ENCODE measurements at places on chromosomes 6 and 20.
A peak's percentile ranks its signal among the peaks of the same experiment; 100 is the strongest.

DNA sequence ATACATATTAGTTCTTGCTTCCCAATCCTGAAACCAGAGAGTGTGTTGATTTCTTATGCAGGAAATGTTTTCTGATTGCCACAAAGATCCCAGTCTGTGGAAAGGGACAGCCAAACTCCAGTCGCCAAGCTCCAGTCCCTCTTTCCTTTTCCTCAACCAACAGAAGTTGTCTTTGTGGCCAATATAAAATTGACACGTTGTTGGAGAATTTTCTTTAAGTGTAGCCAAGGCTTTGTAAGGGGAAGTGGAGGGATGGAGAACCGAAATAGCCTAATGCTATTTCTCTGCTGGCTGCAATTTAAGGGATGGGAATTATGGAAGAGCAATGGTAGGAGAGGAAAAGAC is 5.4 kb downstream of the ADGRB3 start:
- DNase-seq: no peak

GRCh38 chr6:7143476-7143974 is 35.8 kb downstream of the RREB1 start:
- DNase-seq: no peak

- no peak for DNase-seq
Measured at GRCh38 chr6:128492386-128492785, 28.0 kb downstream of the PTPRK start.

DNA sequence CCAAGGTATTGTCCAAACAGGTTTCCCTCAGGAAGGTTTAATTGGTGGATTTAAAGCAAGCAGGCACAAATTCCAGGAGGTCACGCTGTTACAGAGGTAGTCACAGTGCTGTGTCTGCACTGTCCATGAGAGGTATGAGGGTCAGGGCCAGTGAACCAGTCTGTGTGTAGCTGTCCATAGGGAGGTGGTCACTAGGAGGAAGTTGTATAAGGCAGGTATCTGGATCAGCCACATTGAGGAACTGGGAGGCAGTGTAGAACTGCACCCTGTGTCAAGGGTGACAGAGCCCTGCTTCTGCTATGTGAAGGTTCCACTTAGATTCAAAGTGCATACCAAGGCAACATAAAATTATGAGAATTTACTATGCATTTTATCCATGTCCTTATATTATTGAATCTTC is 73.3 kb downstream of the MAP3K4 start:
- DNase-seq: no peak

DNA sequence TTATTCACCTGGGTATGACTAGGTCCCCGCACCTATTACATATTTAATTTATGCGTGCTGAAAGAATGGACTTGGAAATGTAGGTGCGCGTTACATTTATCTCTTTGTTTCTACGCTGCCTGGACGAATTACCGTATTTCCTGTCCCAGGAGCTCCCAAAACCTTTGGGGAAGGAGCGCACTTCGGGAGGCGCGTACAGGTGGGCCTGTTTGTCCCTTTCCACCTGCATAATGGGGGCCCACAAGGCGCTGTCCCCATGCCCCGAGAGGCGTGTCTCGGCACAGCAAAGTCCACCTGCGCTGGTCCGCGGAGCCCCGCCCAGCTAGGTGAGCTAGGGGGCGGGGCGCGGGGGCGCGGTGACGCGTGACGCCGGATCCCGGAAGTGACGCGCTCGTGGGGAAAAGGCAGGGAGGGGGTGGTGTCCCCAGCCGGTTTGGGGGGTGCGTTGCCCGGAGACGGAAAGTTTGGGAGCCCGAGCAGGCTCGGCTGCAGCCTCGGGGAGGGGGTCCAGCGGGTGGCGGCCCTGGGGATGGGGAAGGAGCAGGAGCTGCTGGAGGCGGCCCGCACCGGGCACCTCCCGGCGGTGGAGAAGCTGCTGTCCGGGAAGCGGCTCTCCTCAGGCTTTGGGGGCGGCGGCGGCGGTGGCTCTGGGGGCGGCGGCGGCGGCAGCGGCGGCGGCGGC is at the start of gene ANKS1A:
Gene ANKS1A, plus strand, starts transcription at position 382 of the 682 bp plus-strand sequence. Its CDS starts 148 bp downstream, at position 530.
- DNase-seq: no peak

DNA sequence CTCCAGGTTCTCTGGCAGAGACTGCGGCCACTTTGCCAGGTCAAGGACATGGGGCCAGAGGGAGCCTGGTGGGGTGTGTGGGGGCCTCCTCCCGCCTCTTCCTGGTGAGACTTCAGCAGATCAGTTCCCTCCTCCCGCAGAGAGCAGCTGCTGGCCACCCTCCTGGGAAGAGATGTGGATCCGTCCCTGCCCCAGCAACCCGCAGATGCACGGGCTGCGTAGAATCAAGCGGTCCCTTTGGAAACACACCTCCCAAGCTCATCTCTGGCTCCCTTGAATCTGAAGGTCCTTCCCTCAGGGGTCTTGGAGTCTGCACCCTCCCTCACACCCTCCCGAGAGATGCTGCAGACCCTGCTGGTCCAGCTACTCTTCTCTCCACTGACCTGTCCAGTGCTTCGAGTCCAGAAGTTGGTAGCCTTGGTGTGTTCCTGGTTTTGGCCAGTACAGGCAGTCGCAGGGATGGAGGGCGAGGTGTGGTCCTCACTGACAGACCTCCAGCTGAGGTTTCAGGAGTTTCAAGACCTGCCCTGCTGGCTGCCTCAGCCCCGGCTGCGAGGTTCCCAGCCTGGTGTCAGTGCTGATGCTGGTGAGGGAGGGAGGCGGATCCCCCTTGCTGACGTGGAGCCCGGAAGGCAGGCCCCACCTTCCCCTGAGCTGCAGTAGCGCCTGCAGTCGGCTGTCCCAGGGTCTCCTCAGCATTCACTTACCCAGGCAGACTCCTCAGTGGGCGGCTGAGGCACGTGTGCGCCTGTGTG is at the start of gene NPBWR2:
Gene NPBWR2, minus strand, starts transcription at position 585 of the 755 bp plus-strand sequence. CDS start 734 bp downstream, outside the sequence.
- DNase-seq: no peak

DNA sequence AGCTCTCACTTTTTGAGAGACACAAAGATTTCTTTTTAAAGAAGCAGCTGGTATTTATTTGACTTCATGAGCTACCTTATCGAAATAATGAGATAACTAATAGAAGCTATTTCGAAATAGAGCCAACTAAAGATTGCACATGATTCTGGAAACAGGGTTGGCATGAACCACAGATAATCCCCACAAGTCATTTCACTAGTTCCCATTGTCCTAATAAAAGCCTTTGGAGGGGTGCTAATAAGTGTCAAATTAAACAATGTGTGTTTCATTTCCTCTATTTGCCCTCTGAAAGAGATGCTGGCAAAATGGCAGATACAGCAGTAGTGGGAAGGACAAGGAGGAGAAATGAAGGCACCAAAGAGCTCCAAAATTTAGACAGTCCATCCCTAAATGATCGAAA is 78.6 kb upstream of the RIPOR2 start:
- no peak for DNase-seq

- DNase-seq: no peak
Measured at GRCh38 chr6:127845242-127845641, 55.6 kb downstream of the THEMIS start.

DNA sequence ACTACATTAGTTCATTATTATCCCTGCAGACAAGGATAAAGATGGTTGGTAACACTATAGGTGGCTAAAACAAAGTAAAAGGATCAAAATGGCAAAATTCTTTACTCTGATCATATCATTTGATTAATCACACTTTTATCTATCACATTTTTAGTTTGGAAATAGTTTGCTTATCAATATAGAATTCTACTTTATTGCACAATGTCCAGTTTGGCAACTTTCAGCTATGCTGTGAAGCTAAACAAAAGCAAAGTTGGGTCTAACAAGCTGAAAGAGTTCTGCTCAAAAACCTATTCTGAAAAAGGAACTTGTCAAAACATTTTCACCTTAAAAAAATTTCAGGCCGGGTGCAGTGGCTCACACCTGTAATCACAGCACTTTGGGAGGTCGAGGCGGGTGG is 7.9 kb upstream of the LATS1 start:
- no peak for DNase-seq

DNA sequence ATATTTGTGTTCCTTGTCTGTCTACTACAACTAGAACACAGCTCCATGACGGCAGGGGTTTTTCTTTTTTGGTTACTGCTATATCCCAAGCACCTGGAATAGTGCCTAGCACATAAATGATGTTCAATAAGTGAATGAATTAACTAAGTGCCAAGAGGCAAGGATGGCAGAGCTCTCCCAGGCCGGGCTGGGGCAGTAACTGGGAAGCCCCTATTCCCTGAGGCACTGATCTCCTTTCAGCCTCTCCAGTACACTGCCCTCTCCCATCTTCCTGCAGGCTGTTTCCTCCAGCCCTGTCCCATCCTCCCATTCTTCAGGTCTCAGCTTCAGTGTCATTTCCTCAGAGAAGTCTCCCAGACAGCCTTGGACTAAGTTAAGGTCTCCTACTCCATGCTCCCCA is 29.0 kb upstream of the SPDEF start:
- DNase-seq: no peak

DNA sequence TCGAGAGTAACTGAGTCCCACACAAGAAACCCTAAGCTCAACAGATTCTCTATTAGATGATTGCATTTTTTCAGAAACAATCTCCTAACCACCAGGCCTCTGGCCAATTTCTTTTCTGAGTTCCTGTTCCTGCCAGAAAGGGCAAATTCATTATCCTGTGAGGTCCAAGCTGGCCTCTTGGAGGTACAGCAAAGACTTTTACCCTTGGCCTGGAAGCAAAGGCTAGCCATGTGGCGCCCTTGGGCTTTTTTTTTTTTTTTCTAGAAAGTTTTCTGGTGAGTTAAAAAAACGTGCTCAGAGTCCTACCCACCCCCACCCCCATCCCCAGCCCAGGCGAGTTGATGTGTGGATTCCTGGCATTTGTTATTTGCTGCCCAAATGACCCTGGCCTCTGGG is 59.0 kb upstream of the EEF1A1 start:
- peak; percentile 89 for DNase-seq

DNA sequence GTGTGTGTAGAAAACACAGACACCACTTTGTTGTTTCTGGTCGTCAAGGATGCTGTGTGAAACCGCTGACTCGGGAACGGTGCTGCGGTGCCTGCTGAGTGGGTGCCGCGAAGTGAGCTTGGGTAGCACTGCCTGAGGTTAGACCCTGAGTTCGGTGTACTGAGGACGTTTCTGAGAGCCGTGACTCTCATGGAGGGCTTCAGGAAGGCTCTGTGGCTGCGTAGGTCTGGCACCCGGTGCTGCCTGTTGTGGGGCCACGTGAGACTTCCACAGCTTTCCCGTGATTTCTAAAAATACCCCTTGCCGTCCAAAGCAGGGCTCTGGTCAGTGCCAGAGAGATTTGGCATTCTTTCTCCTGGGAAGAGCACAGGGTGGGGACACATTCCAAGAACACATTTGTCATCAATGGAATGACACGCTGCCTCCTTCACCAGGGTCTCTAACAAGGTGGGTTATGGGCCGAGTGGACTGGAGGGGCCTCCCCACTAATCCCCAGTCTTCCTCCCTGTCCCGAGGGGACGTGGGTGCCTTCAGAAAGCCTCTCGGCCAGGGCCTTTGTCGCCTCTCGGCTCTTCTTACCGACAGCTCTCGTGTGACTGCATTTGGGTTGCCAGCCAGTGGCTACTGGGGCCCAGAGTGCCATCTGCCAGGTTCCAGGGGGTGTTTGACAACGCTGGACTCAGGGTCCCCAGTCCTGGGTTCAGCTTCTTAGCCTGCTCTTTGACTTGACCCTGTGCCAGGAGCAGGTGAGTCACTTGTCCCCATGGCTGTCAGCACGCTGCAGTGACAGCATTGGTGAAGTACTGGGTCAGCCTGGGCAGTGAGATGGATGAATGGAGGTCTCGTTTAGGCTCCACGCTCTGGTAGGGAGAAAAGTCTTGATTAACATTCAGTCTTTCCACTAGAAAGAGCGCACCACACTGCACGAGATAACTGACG is 62.2 kb downstream of the SYNJ2 start:
- no peak for DNase-seq

- DNase-seq: no peak
Measured at GRCh38 chr6:169725125-169726048, 1.1 kb upstream of the PHF10 start.

GRCh38 chr6:24228681-24229255 is 102.8 kb downstream of the NRSN1 start:
- no peak for DNase-seq

- DNase-seq: no peak
Measured at GRCh38 chr6:17226786-17227233, 54.4 kb upstream of the RBM24 start.

GRCh38 chr6:166608774-166609173 is 18.3 kb downstream of the RPS6KA2 start:
- no peak for DNase-seq

DNA sequence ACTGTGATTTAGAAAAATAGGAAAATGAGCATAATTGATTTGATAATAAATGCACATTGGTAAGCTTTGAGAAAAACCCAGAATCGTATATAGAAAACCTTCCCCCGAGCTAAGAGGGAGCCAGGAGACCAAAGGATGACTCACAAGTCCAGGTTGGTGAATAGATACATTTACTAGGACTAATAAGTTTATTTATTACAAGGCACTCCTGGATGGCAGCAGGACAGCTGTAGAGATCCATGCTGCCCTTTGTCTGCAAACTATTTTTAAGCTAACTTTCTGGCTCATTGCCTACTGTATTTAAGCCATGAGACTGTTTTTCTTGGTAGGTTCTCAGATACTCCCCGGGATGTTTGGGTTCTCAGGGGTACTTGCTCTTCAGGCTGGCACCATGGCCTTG is 13.4 kb downstream of the CASP8AP2 start:
- DNase-seq: no peak

GRCh38 chr6:42236682-42237473 is 19.2 kb upstream of the MRPS10 start:
- DNase-seq: no peak

DNA sequence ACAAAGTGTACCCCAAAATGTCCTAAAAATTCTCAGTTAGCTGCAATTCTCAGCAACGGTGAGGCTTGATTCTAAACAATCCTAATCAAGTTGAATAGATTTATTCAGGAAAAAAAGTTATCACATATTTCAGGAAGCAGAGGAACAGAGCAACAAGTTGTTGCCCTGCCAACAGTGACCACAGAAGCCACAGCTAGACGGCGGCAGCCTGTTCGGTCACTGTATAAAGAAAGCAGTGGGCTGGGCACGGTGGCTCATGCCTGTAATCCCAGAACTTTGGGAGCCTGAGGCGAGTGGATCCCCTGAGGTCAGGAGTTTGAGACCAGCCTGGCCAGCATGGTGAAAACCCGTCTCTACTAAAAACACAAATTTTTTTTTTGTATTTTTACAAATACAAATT is 171.2 kb upstream of the BMP5 start:
- no peak for DNase-seq

GRCh38 chr6:13071550-13072345 is 256.6 kb downstream of the TBC1D7 start:
- DNase-seq: no peak

GRCh38 chr20:16942756-16943155 is 194.6 kb downstream of the OTOR start:
- DNase-seq: no peak

- DNase-seq: no peak
Measured at GRCh38 chr6:2626401-2626800, 124.3 kb downstream of the MYLK4 start.

Measured in SW 1271 (cell line).